CD4-positive, alpha-beta T cell treated with Interferon gamma for 1 hour (primary cell): ENCODE measurements at places on chromosomes 5 and 9.

GRCh38 chr5:60568646-60569045 lies 131.3 kb downstream of the DEPDC1B start:
- DNase-seq: no peak

DNA sequence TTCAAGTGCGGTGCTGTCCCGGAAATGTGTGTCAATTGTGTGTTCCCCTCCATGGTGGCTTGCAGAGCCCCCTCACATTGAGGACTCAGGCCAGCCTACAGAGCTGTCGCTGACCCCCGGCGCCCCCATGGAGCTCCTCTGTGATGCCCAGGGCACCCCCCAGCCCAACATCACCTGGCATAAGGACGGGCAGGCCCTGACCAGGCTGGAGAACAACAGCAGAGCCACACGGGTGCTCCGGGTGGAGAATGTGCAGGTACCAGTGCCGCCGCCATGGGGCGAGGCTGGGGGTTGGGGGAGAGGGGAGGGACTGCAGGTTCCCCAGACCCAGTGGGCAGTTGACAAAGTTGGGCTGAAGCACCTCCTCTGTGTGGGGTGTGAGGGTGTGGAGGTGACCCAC lies 50.4 kb upstream of the ASS1 start:
- no peak for DNase-seq

DNA sequence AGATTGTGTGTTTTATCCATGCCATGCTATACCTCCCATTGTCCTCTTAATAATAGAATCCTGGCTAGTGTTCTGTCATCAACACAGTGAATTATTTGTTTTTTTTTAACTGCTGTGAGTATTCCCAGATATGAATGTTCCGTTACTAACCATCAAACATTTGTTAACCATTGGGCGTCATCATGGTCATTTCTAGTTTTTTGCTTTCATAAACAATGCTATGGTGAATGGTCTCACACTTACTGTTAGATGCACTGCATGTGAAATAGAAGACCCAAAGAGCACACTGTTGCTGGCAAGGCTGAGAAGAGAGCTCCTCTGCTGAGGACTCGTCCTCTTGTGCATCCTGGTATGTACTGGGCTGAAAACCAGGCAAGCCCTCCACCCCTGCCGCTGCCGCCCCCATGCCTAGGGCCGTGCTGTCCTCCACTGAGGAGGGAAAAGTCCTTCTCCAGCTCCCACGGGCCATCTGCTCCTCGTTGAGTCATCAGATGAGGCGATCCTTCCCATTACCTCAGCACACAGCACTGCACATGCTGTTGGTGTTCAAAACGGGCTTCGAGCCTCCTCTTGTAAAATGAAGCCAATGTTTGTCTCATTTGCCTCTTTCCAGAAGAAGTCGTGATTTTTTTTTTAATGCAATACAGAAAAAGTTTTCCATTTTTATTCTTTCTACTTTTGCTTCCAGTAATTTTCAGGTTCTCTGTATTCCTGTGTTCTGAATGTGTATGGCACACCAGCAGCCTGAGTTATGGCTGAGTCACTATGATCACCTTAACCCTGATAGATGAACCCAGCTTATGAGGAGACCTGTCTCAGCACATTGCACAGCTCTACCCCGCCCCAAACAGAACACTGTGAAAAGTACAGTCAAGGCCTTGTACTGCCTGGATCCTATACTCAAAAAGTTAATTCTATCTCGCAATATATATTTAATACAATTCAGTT lies 219.0 kb downstream of the AOPEP start:
- no peak for DNase-seq

DNA sequence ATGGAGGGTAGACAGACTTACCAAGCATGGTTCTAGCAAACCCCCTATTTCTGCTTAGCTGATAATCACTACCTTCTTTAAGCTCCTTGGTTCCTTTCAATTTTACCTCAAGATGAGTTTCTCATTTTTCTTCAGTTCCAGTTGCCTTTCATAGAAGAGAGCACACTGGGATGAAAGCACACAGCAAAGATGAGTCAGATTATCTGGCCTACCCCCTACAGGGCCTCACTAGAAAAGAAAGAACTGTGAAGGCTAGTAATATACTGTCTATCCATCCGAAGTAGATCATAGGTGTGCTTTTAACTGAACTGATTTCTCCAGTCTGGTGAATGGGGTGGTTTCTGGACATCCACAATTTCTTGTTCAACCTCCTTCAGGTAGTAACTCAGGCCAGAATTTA lies 122.5 kb downstream of the TRPM3 start:
- no peak for DNase-seq

DNA sequence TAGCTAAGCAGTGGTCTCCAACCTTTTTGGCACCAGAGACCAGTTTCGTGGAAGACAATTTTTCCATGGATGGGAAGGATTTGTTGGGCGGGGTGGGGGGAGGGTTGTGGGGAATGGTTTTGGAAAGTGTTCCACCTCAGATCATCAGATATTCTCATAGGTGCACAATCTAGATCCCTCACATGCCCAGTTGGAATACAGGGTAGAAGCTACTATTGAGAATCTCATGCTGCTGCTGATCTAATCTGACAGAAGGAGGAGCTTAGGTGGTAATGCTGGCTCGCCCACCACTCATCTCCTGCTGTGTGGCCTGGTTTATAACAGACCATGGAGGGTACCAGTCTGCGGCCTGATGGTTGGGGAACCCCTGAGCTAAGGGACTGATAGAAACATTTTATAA lies 662.7 kb upstream of the RGMB start:
- no peak for DNase-seq

DNA sequence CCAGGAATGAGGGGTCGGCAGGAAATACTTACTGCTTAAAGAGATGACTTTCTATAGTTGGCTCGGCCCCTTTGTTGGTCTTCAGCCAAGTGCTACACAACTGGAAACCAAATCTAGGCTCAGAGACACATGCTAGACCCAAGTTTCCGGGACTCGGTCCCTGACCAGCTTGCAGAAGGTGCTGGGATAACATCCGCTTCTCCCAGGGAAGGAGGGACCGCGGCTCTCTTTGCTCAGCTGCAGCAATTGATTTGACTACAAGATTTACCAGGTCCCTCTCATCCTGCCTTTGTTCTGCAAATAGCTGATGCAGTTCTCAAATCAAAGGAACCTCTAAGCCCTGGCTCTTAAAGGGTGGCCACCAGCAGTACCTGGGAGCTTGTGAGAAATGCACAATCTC lies 314.7 kb downstream of the MLLT3 start:
- no peak for DNase-seq

- no peak for DNase-seq
Measured at GRCh38 chr9:76701441-76702039, 62.7 kb upstream of the PCA3 start.

GRCh38 chr9:14478175-14479162 lies 164.5 kb upstream of the NFIB start:
- no peak for DNase-seq

DNA sequence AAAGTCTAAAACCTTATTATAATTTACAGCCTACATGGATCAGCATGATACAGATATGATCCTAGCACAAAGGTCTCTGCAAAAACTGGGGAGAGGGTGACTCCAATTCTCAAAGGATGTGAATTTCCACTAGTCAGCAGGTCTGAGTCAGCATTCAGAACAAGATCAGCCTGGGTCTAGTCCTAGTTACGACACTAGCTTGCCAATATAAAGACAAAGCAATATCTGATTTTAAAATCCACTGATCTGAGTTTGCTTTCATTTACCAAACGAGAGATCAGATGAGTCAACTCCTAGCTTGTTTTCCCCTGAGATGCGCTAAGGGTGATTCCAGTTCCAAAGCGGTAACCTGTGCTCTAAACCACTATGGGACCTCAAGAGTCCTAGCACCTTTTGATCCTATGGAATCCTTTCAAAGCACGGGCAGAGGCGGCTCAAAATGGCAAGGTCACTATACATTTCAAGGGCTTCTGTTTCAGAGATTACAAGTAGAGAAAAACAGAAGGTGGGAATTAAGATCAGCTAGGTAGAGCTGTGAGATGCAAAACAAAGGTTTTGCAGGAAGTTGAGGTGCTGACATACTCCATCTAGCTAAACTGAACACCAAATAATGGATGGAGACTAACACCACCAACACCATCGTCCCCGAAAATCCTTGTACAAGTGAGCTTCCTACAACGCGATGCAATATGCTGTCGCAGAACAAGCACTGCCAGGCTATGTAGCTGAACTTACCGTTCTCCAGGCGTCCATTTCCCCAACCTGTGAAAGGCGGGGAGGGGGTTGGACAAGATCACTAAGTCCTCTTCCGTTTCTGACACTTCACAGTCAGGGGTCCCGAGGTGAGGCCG lies 906 bp downstream of the SLC25A51 start:
- no peak for DNase-seq

GRCh38 chr9:107275530-107275929 lies 7.5 kb upstream of the RAD23B start:
- no peak for DNase-seq

DNA sequence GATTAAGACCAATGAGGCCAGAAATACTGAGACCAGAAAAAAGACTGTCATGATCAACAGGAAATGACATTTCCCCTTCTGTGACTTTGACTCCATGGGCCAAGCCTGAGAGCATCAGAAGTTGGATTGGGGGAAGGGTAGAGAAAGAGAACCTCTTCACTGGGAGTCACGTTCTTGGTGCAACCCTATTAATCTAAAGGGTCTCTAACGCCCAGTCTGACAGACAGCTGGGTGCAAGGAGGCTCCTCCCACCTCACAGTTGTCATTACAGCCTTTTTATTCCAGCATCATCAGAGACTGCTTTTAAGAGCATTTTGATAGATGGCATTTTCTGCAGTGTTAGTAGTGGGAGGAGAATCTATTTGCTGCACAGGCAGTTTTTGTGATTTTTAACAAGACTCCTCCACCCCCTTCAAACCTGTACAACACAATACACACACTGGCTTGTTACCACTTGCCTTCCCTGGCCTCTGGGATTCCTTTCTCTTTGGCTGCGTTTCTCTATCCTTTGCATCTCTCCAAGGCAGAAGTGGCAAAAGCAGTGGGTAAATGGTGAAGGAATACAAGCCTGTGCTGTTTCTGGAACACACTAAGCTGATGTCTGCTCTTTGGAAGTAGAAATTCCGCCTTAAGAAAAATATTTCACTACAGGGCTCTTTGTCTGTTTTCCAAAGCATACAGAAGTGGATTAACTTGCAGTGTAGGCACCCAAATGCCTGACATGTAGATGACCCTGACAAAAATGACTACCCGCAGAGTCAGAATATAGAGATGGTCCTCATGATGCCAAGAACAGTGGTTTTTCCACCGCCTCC lies 310.4 kb upstream of the ZNF608 start:
- no peak for DNase-seq

- no peak for DNase-seq
Measured at GRCh38 chr5:107272954-107273353, 397.8 kb downstream of the EFNA5 start.

DNA sequence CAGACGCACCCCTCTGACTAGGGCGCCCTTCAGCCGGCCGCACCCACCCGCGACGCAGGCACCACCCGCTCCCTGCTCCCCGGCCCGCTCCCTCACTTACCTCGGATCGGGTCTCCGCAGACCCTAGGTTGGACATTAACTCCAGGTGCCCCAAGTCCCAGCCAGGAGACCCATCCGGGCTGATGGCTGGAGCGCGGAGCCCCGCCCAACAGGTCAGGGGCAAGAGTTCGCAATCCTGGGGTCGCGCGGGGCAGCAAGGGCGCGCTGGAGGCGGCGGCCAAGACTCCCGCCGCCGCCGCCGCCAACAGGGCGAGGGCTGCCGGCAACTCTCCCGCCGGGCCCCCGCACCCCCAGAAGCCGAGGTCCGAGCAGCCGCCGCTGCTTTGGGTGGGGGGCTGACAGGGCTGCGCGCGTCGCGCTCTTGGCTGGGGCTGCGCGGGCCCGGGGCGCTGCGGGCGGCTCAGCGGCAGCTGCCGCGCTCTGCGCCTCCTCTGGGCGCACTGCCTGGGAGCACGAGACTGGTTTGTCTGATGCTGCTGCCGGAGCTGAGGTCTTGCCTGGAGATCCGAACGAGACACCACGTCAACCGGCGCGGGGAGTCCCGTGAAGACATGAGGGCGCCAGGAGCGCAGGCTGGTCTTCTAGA lies at the start of gene GDNF:
Gene GDNF, minus strand, starts transcription at position 635 of the 646 bp plus-strand sequence. CDS start 5,245 bp downstream, outside the sequence.
- no peak for DNase-seq

DNA sequence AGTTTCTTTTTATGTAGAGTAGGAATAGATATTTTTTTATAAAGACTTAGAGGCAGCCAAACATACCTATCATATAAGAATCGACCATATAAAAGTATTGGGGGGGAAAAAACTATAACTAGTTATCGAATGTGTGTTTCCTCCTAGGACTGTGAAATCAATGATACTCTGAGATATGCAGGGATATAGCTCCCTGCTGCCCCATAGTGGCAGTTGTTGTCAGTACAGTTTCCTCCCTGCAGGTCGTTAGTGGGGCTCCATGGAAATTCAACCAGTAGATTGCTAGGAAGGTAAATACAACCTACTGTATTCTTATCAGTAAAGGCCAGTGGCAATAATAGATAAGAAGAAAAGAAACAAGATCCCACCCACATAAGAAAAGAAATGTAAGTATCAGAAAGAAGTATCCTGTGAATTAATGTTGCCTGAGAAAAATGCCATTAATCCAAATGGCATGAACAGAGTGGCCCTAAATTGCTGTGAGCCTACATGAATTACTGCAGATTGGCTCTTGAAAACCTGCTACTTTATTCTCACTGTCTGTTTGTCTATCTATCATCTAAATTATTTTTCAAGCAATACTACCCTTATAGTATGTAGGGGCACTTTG lies 136.9 kb upstream of the FBN2 start:
- DNase-seq: no peak

DNA sequence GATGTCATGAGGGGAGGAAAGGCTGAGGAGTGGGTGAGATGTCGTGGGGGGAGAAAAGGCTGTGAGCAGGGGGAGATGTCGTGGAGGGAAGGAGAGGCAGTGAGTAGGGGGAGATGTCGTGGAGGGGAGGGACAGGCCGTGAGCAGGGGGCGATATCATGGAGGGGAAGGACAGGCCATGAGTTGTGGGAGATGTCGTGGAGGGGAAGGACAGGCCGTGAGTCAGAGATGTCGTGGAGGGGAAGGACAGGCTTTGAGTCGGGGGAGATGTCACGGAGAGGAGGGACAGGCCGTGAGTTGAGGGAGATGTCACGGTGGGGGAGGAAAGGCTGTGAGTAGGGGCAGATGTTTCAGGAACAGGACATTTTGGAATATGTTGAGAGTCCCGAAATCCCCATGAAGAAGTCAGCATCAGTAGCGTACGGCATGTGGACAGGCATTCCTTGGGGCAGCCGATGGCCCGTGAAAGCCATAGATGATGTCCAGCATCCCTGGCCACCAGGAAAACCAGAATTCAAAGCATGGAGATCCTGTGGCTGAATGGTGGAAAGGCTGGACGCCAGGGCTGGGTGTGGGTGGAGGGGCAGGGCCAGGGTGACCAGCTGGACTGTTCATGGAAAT lies 8.3 kb upstream of the SLC6A19 start:
- no peak for DNase-seq
